ENCODE measurements at places on chromosomes 2 and 18.

- no peak for DNase-seq
Observed at GRCh38 chr2:219633276-219634065, 6.0 kb downstream of the SLC4A3 start.

DNA sequence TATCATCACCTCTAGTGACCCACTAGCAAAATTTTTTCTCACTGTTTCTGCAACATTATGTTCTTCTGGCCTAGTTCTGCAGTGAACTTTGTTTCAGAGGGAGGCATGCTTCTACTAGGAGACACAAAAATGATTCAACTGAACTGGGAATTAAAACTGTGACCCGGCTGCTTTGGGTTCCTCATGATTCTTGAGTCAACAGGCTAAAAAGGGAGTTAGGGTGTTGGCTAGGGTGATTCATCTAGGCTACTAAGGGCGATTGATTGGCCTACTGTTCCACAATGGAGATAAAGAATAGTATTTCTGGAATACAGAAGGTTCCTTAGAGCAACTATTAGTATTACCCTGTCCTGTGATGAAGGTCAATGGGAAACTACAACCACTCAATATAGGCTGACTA lies 179.5 kb downstream of the PPP1R1C start:
- DNase-seq, result no peak

GRCh38 chr2:69358914-69359313 lies 28.1 kb downstream of the GFPT1 start:
- DNase-seq, result no peak

DNA sequence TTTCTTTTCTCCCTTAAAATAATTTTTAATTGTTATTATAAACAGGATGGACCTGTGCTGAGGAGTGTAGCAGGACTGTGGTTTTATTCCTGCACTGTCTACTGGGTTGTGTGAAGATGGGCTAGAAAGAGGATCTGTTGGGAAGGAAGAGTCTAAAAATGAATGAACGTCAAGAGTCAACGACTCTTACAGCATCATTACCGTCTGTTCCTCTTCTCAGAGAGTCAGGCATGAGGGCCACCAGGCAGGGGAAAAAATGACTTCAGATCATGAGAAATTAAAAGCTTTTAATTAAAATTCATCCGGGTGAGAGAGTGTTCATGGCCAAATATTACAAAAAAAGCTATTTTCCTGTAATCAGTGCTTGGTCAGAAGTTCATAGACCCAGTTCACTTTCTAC lies 32.6 kb downstream of the SRSF7 start:
- no peak for DNase-seq

DNA sequence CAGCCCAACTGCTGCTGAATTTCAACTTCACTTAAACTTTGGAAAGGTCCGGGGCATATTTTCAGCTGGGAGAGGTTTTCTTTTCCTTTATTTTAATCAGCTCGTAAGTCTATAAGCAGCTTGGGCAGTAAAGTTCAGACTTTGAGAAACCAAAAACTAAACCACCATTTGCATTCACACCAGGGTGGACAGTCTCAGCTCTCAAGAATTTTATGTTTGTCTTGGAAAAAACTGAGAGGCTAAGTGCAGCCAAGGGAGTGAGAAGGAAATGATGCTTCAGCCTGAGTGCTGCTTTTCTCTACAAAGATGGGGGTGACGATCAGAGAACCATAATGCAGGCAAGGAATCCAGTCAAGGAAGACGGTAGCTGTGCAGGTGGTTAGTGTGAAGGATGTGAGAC lies 30.2 kb downstream of the MCFD2 start:
- DNase-seq, result no peak

GRCh38 chr2:109724533-109725460 lies 69.3 kb upstream of the RGPD5 start:
- DNase-seq, result no peak

- DNase-seq, result no peak
Observed at GRCh38 chr2:137237055-137237454, 471.7 kb downstream of the THSD7B start.

DNA sequence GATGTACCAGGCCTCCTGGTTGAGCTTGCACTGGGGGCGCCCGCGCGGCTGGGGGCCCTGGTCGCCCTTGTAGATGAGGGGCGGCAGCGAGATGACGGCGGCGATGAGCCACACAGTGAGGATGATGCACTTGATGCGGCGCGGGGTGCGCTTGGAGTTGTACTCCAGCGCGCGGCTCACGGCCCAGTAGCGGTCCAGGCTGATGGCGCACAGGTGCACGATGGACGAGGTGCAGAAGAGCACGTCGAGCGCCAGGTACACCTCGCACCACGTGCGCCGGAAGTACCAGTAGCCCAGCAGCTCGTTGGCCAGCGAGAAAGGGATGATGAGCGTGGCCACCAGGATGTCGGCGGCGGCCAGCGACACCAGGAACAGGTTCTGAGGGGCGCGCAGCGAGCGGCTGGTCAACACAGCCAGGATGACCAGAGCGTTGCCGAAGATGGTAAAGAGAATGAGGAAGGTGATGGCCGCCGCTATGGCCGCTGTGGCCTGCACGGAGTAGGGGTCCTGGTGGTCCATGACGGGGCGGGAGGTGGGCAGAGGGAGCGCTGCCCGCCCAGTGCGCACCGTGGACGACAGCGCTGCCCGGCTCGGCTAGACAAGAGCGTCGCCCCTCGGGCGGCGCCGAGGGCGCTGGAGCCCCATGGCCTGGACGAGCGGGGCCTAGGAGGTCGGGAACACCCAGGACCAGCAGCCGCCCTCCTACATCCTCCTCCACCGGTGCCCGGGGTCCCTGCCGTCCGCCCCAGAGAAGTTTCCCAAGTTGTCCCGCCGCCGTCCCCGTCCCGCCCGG lies 544 bp downstream of the ADRA2B start:
- no peak for DNase-seq

DNA sequence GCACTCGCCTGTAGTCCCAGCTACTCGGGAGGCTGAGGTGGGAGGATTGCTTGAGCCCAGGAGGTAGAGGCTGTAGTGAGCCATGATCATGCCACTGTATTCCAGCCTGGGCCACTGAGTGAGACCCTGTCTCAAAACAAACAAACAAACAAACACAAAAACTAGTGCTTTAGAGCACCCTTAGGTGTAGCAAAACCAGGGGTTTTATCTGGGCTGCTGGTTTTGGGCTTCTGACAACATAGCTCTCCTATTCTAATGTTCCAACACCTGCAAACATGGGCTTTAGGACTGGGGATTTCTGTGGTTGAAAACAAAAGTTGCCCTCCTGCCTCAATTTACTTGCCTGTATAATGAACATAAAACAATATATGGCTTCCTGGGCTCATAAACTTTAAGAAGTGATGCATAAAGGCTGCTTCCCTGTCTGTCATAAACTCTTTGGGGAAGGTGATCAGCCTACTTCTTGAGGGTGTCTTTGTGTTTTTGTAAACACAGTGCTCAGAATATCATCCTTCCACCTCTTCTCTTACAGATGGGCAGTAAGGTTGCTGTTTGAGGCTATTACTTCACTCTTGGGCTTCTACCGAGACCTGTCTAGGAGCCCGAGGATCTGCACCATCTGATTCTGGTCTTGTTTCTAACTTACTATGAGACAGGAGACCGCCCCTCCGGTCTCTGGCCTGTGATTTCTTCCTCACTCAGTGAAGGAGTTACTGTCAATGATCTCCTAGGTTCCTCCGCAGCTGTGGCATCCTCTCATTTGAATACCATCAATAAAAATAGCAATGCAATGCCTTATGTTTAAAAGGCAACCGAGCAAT lies 246.5 kb downstream of the MYCN start:
- no peak for DNase-seq

DNA sequence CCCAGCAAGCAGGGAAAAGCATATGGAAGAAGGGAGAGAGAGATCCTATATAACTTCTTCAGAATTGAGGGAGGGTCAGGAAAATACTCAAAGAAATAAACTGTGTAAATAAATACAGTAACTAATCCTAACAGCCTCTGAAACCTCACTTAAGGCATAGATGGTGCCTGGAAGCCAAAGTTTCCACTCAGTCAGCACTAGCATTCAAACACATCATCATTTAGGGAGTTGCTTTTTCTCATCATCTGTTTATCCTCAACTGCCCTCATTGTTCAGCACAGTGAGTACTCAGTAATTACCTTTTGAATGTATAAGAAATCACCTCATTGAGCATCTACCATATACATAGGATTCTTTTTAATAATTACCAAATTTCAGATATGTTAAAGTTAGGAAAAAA lies 262.9 kb downstream of the C1D start:
- no peak for DNase-seq

GRCh38 chr2:22449696-22450095 lies 935.3 kb upstream of the KLHL29 start:
- no peak for DNase-seq

GRCh38 chr2:68832233-68832869 lies 38.8 kb downstream of the BMP10 start:
- peak; percentile 45 for DNase-seq

DNA sequence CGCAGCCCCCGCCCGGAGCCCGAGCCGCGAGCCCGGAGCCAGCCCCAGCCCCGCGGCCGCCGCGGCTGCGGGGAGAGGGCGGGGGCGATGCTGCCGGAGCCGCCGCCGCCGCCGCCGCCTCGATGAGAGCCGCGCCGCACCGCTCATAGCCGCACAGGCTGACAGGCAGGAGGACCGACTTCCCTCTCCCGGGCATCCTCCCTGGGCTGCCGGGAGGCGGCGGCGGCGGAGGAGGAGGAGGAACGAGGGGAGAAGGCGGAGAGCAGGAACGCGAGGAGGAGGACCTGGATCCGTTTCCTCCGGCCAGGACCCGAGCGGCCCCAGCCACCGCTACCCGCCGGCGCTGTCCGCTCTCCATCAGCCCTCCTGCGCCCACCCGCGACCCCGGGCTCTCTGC lies 370 bp downstream of the KLHL29 start:
- no peak for DNase-seq

- DNase-seq, result no peak
Observed at GRCh38 chr2:231450548-231450989, 13.7 kb downstream of the NCL start.

- no peak for DNase-seq
Observed at GRCh38 chr18:74416124-74416523, 41.0 kb downstream of the DIPK1C start.

DNA sequence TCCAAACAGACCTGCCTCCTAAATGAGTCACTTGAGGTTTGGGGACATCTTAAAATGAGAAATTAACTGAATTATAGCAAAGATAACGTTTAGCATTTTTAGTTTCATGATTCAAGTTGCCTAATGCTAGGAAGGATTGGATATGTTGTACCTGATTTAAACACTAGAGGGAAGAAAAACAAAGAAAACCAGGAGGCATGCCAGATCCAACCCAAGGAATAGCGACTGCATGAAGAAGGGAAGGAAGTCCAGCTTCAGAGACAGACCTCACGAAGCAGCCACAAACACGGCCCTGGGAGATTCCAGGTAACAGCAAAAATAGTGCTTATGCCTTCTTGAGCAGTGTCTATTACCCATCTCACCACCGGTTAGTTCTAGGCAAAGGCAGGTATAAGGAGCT lies 499.9 kb upstream of the SPHKAP start:
- no peak for DNase-seq

DNA sequence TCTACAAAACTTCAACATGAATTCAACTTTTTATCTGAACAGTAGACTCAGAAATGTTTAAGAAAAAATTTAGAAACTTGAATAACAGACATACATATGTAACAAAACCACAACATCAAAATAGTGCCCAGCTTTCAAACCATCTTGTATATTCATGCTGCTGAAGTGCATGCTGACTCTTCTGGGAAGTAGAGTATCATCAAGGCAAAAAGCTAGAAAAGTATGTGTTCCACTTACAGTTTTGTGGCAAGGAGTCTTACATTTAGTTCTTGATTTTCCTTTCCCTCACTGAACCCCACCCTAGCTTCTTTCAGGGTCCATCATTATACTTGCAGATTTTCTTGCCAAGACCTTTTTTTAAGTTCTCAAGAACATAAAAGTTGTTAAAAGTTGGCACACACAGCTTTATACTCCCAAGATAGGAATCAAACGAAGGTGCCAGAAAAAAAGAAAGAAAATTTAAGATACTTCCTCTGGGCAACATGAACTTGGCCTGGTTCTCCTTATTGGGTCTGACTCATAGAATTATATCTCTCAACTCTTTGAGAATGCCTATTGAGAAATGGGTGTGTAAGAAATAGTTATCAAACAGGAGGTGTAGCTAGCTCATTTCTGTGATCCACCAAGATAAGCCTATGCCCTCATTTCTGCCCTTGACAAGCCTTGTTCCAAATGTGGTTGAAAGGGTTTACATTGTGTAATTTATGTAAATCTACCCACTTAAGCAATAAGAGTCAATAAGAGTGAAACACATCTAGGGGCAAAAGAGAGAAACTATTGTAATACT lies 667.6 kb upstream of the ACVR2A start:
- no peak for DNase-seq

- no peak for DNase-seq
Observed at GRCh38 chr2:11031876-11032275, 120.1 kb downstream of the KCNF1 start.

- no peak for DNase-seq
Observed at GRCh38 chr18:34117319-34117718, 107.4 kb downstream of the NOL4 start.

DNA sequence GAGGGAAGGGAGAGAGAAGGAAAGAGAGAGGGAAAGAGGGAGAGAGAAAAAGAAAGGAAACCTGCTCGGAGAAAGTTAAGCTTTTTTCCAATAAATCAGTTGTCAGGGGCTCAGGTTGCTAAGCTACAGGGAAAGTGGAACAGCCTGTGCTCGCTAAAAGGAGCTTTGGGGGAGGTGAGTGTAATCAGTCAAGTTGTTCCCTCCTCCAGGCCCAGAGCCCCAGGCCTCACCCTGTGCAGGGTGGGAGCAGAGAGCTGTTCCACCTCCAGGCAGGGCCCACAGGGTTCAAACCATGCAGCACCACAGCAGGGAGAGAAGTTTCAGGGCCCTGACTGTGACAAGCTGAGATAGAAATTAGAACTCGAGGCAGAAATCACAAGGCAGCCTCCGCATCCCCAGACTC lies 56.4 kb upstream of the PPP1CB start:
- DNase-seq, result no peak

- DNase-seq, result no peak
Observed at GRCh38 chr2:115119086-115119485, 676.6 kb downstream of the DPP10 start.
